Stimulated activated CD4-positive, alpha-beta T cell treated with anti-CD3 and anti-CD28 coated beads, TNF-alpha, amount 100 ng/mL, for 1 hour (primary cell): ENCODE measurements at places on chromosomes 1 and 21.

DNA sequence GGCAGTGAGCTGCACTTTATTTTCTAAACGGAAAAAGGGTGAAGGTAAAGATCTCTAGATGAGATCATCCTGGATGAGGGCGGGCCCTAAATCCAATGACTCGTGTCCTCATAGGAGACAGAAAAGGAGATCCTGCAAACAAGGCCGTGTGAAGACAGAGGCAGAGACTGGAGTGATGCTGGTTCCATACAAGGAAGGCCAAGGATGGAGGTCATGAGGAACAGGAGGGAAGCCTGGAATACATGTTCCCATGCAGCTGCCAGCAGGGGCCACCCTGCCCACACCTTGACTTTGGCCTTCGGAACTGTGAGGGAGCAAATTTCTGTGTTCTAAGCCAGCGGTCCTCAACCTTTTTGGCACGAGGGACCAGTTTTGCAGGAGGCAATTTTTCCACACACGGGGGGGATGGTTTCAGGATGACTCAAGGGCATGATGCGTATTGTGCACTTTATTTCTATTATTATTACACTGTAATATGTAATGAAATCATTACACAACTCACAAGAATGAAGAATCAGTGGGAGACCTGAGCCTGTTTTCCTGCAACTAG is 94.3 kb downstream of the PSMG1 start:
- no peak for DNase-seq

DNA sequence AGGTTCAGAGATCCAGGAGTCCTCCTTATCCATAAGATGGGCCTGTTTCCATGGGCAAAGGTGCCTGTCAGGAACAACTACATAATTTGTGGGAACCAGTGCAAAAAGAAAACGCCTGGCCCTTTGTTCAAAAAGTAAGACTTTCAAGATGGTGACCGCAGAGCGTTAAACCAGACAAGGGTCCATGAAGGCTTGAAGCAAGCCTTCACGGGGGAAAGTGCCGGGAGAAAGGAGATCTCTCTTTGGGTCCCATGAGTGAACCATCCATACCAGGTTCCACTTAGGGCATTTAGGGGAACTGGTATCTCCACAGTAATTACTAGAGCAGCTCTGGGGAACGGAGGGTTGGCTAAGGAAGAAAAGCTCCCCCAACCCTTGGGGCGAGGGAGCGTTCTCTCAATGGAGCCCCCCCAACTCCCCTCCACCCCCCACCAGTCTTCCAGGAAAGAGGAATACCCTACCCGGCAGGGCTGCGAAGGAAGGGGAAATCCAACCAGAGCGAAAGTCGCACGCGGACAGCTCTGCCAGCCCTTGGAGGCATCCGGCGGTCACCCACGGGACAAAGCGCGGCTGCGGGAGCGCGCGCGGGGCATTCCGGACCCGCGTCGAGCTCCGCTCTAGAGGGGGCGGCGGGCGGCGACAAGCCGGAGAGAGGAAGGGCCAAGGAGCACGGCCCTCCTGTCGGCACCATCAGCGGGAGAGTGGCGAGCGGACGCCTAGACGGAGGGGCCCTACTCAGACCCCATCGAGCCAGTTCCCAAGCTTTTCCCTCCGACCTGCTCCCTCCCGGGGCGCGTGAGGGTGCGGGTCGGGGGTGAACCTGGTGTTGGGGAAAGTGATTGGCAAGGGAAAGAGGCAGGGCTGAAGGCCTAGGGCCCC is 687 bp upstream of the RASSF5 start:
- DNase-seq: no peak

GRCh38 chr21:45328198-45329091 is 40.8 kb upstream of the POFUT2 start:
- no peak for DNase-seq

GRCh38 chr1:10541286-10541685 is 66.5 kb downstream of the PEX14 start:
- DNase-seq: no peak

DNA sequence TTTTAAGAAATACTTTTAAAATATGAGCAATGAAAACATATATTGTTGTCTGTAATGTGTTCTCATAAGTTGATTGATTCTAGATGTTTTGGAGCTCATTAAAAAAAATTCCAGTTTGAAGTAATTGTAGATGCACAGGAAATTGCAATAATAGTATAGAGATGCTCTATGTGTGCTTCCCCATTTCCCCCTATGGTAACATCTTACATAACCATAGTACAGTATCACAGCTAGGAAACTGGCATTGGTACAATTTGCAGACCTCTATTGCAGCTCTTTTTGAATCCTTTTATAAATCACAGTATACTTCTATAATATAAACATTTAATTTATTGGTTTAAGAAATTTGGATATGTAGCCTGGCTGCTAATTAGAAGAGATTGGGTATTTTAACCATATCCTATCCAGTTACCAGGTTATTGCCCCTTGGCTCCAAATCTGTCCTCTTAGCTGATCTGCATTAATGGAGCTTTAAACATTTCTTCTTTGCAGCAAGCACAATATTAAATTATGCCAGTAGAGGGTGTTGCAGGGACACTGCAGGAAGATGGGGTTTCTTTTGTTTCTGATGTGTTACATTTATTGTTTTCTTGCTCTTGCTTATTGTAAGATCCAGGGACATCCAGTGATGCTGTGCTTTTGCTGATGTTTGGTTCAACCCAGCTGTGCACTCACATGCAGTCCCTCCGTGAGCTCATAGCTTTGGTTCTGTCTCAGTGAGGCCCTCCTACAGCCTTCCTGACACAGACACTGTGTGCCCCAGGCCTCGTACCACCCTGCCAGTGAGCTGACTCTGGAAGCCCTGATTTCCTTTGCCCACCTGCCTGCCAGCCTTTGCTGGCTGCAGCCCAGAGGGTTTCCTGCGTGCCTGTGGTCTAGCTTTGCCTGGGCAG is 103.3 kb downstream of the RABGAP1L start:
- DNase-seq: no peak

DNA sequence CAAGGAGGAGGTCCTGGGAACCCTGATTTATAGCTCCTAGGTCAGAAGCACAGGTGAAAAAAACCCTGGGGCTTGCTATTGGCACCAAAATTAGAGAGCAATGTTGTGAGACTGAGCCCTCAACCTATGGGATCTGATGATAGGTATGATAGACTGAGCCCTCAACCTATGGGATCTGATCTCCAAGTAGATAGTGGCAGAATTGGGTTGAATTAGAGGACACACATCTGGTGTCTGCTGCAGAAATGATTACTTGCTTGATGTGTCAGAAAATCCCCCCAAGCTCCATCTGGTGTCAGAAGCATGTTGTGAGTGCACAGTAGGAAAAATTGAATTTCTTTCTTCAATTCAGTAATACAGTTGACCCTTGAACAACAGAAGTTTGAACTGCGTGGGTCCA is 62.4 kb downstream of the MAP3K21 start:
- no peak for DNase-seq

DNA sequence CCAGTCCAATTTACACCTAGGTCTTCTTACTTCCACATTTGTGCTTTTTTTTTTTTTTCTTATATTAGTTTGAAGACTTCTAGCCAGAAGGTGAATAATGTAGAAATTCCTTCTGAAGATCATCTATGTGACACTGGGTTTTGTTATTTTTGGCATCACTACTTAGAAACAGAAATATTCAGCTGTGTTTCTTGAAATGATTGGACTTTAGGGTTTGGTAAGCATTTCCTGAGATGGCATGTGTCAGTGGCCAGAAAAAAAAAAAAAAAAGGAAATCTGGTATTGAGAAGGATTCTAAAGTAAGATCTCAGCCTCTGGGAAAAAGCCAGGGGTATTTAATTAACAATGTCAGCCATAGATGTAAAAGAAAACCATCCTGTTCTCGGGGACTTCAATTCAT is 43.4 kb upstream of the LRRC8C start:
- no peak for DNase-seq

- DNase-seq: no peak
These were observed 54.3 kb downstream of the RPS6KA1 start for GRCh38 chr1:26583646-26584485.

- no peak for DNase-seq
These were observed 229.3 kb downstream of the USH2A start for GRCh38 chr1:216193839-216194443.

DNA sequence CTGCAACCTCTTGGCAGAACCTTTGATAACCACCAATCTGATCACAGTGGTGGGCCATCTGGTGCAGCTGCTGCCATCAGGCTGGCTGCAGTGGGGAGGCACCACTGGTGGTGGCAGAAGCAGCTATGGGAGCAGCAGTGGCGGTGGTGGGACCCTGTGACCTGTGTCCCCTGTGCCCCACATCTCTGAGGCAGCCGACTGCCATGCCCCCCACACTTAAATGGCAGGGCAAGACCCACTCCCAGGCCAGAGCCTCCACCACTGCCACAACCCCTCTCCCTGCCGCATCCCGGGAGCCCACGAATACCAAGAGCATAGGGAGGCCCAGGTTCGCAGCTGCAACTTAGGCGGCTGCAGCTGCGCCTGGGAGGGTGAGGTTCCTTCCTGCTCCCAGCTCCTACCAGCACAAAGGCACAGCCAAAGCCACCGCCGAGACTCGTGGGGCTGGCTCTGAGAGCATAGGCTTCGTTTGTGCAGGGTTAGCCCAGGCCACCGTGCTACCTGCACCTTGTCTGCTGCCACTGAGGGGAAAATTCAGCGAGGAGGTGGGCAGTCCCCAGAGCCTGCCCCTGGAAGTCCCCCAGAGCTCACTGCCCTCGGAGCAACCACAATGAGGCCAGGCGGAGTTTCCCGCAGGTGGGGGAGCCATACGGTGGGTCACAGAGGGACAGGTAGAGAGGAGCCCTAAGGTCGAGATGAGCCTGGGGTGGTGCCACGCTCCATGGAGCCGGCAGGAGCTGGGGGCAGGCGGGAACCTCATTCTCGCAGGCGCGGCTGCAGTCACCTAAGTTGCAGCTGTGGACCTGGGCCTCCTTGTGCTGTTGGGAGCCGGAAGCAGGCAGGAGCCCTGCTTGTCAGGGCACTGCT is 518.7 kb downstream of the RWDD3 start:
- no peak for DNase-seq
